Dorsolateral prefrontal cortex (tissue), 122 donors: ENCODE measurements at places on chromosomes 11 and 22. TPM values are rescaled to one million over a fixed set of nuclear protein-coding genes. Genes with fewer than 3 reads are reported as not detected.

The OR5A1 gene
- not detected for total RNA-seq

The TBX1 gene
- 0.50 TPM for total RNA-seq

DNA sequence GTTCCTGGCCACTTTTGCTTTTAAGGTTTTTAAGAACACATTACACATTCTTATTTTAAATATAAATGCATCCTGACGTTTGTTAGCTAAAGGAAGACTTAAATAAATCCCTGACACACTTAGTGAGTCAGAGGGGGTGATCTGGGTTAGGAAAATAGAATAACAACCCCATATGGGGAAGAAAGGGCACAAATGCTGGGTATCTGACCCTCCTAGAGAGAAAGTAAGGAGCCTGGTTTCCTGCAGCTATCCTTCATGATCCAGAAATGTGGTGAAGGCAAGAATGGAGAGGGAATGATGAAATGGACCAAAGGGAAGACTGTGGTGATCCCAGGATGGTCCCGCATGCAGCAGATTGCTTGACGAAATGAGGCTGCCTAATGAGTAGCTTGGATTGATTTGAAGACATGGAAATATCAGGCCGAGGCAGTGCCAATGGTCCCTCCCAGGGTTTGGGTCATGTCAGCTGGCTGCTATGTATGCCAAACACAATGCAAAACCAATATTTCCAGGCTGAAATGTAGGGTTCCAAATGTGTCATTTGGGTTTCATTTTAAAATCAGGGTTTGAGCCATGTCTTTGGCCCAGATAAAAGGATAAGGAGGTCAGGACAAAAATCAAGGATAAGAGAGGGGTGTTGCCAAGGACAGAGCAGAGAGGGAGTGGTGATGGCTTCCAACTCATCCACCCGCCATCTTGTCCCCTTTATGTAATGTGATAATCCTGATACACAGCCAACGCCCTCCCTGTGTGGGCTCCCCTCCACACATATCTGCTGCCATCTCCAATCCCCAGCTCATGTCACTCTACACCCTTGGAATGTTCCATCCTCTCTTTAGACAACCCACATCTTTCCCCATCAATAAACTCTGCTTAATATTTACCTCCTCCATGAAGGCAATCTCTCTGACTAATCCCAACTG is 135.1 kb upstream of the PITPNB start:
- DNase-seq: no peak

GRCh38 chr22:20440637-20441591 is 3.3 kb upstream of the SCARF2 start:
- peak; percentile 27 for DNase-seq

DNA sequence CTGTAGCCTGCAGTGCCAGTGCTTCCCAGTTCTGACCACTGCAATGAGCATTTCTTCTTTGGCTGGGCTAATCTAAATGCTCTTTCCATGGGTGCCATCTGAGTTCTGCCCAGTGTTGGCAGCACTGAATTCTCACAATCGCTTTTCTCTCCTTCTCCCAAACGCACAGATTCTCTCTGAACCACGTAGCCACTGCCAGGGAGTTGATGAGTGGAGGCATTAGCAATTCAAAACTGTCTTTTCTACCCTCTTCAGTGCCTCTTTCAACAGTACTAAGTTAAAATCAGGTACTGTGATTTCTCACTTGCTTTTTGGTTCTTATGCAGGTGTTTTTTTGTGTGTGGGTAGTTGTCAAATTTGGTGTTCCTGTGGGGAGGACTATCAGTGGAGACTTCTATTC is 745.0 kb upstream of the ANO5 start:
- no peak for DNase-seq

DNA sequence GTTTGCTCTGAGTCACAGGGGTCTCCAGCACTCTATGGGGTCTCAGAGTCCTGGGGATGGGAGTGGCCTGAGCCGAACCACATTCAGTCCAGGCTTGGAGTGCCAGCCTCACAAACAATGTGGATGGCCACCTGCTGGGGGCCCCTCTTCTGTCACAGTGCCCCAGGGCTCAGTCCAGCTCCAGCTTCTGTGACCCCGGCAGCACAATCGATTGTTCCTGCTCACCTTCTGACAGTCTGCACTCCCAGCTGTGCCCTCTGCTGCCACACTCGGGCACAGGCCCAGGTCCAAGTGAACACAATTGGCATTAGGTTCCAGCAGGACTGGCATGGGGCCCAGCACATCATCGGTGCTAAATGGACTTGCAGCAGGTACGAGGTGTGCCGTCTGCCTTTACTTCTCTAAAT is 84.8 kb downstream of the TP53I11 start:
- no peak for DNase-seq

DNA sequence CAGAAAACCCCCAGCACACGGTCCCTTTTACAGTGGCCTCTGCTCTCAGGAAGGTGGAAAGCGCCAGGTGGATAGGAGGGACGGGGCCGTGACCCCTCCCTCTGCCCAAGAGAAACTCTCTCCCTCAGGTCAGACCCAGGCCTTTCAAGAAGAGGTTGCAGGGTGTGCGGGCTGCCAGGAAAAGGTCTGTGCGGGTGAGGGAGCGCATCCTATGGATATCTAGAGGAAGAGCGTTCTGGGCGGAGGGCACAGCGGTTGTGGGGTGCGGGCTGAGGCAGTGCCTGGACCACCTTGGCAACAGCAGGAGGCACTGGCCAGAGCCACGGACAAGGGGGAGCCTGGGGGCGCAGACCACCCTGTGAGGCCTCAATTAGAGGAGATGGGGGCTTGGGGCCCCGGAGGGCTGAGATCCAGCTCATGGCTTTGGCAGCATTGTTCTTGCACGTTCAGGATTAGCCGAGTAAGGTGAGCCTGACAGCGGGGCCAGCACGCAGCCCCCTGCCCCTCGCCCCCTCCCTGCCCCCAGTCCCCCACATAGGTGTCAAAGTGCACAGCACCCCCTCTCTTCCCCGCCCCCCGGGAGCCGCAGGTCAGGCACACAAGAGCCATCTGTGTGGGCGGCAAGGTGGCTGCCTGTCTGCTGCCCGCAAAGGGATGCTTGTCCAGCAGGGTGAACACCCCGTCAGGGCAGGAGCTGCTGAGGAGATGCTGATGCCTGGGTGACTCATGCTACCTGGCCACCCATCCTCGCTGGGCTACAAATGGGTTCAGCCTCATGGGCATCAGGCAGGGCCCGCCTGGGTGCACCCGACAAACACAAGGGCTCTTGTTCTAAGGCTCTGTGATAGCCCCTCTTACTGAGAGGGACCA is 92.8 kb upstream of the KCNQ1OT1 start:
- no peak for DNase-seq

- DNase-seq: no peak
These were observed 8.4 kb upstream of the OR10A3 start for GRCh38 chr11:7949934-7950333.

The SCARF2 gene
- total RNA-seq: 2.7 TPM
